ENCODE measurements at places on chromosomes 5 and 9.

DNA sequence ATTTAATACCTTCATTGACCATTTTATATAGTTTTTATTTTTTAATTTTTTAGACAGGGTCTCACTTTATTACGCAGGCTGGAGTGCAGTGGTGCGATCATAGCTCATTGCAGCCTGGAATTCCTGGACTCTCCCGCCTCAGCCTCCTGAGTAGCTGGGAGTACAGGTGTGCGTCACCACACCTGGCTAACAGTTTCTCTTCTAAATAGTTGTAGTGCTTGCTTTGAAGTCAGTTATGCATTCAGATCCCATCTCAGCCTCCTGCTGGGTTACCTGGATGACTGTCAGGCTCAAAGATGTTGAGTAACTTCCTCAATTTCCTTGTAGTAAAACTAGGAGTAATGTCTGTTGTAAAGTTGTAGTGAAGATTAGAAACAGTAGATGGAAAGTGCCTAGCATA is 21.4 kb downstream of the SNX18 start:
- no peak for DNase-seq

DNA sequence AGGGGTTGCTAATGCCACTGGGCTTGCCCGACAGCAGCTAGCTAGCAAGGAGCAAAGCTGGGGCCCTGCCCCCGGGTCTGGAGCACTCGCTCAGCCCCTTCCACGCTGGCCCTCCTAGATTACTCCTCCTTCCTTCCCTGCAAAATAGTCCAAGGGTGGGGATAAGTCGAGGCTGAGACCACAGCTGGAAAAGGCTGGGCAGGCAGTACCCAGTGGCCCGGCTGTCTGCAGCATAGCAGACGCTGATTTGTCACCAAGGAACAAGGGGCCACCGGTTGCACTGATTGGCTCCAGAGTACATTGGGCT is 73.9 kb downstream of the ADAMTS2 start:
- DNase-seq = no peak

DNA sequence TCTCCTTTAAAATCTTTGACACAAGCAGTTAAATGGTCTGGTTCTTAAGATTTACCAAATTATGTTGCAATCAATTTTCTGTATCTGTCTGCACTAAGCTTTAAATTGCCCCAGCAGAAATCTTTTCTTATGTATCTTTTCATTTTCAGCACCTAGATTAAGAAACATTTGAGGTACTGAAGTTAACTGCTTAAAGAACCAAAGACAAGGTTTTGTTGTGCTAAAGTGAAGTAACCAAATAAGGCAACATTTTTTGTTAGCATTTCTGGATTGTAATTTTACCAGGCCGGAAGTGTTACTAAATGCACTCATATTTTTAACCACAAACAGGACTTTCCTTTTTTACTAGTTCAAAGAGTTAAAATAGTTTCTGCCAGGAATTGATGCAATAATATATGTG is 24.1 kb upstream of the MTAP start:
- no peak for DNase-seq

DNA sequence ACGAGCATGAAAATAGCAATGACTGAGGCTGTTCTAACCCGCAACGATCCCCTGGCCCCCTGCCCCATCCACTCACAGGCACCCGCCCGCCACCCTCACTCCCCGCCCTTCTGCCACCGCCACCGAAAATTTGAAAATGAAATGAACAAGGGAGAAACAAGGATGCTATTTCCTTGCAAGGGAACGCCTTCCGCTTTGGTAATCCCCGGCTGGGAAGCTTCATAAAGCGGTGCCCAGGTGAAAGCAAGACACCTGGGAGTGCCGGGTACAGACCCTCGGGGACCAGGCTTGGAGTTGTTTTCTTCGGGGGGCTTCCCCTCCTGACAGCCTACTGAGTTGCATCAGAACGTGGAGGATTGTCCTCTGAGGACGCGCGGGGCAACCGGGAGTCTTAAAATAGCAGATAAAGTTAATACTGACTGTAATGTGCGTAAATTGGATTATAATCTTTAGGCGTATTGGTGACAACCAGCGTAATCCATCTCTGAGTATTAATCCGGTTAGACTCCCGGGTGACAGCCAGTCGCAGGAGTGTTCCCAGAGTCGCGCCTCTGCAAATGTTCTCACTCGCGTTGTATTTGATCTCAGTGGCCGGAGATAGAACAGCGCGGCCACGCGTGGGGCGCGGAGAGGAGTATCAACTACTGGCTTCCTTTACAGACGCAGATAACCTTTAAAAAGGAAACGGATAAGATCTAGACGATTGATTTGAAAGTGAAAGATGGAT is 885 bp upstream of the MLLT3 start:
- peak; percentile 31 for DNase-seq

DNA sequence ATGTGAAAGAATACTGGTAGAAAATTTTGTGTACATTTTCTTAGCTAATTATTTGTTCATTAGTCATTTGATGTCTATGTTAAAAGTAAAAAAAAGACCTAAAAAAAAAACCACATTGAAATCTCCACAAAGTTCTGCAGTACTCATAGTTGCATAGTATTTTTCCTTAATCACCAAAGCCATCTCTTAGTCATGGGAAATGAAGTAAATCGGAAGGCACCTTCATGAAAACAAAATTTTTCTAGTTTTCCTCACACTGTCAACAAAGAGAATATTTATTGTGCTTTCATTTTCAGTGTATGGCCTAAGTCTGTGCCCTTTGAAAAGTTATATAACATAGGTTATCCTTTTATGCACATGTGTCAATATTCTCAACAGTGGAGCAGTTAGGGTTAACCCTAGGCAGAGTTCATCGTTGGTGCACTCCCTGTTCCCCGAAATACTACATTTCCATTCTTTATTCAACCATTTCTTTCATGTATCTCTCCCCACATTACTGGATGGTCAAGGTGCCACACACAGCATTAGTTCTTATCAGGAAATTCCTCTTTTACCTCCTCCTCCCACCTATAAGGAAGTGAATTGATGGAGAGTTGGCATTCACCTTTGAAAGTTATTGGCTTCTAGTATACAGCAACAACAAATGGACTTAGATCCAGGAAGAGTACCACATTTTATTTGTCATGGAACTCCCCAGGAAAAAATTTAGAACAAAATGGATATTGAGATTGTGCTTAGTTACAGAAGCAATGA is 93.1 kb downstream of the NUDT12 start:
- no peak for DNase-seq

DNA sequence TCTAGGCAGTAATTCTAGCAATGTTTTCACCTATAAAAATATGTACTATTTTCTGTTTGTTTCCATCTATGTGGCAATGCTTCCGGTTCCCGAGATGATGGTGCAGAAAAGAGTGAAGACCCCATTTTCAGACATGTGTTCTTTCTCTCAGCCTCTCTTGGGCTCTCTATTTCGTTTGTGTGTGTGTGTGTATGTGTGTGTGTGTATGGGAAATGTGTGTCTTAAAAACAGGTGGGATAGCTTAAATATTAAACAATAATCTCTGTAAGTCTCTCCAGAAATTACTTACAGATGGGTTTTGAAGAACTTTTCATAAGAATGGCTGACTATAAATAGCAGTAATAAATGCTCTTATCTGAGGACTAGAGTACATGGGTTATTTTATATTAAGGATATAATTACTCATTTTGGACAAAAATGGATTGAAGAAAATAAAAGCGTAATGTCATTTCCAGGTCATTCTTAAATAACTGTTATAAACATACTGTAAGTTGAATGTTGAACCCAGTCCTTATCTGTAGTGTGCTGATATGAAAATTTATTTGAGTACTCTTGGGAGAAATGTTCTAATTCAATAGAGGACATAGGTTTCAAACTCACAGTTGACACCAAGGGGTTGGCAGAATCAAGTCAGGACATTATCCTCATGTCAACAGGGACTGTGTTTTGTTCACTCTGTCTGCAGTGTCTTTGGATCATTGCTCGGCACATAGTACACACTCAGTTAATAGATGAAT is 31.1 kb downstream of the PCSK5 start:
- DNase-seq = no peak

- DNase-seq = peak; percentile 25
Observed at GRCh38 chr5:138466125-138466899, 1.0 kb downstream of the EGR1 start.

DNA sequence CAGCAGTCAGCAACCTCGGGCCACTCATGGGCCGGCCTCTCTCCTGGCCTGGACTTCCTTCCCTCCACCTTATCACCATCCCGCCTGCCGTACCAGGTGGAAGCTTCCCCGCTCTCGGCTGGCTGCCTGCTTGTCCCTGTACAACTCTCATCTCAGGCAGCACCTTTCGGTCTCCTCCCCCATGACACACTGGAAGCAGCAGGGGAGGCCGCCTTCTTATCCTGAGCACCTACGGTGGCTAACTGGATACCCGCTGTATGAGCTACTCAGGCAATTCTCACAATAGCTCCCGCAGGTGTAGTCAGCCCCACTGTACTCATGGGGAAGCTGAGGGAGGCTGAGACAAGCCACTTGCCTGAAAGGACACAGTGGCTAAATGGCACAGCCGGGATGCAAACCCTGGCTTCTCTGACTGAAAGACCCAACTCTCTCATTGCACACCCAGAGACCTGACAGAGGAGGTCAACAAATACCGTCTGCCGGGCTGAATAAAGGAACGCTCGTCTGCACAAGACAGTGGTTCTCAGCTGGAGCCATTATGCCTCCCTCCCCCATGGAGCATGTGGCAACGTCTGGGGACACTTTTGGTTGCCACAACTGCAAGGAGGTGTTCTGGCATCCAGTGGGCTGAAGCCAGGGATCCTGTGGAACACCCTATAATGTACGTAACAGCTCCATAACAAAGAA is 9.6 kb downstream of the STK10 start:
- no peak for DNase-seq

DNA sequence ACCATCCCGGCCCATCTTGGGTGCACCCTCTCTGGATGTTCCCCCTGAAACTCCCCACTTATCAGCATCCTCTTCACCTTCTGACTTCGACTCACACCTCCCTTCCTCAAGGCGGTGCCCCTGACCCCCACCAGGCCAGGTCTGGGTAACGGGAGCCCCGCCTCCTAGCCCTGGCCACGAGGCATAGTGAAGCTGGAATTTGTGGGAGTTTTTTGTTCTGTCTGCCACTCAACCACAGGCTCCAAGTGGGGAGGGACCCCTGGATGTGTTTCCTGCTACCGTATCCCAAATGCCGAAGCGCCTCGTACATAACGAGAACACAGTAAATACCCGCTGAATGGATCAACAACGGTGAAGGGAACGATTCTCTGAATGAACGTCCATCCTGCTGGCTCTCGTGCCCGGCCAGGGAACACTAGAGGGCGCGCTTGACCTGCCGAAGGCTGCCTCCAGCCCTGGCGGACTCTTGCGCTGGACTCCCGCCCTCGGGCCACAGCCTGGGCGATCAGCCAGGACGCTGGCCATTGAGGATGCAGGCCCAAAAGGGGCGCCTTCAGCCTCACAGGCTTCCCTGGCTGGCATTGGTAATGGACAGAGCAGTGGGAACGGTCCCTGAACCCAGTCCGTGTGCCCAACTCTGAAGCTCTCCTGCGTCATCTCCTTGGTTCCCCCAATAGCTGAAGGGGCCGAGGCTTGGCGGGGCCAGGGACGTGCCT is 47.3 kb upstream of the PHYKPL start:
- DNase-seq = peak; percentile 35

DNA sequence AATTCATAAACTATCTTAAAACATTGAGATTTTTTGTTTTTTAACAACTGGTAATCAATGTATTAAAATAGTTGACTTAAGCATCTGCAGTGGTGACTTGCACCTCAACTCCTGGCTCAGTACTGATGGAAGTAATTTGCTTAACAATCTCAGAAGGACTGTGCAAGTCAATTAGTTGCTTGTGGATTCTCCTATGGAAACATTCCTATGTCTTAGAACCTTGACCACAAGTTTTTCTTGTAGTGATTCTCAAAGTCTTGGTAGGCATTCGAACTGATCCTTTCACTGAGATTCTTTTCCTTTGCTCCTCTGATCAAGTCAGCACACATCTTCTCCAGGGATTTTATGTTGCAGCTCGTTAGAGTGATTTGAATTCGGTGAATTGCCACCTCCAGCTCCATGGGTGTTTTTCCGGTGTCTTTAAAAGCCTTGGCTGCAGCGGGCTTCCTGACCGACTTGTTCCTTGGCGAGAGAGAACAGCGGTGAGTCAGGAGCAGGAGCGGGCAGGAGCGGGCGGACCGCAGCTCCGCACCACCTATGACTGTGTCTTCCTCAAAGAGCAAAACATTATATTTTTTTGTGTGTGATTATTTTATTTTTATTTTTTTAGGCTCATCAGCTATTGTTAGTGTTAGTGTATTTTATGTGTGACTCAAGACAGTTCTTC is 21.1 kb downstream of the HMGXB3 start:
- no peak for DNase-seq

GRCh38 chr5:9987101-9987500 is 262.6 kb downstream of the ATPSCKMT start:
- DNase-seq = no peak

DNA sequence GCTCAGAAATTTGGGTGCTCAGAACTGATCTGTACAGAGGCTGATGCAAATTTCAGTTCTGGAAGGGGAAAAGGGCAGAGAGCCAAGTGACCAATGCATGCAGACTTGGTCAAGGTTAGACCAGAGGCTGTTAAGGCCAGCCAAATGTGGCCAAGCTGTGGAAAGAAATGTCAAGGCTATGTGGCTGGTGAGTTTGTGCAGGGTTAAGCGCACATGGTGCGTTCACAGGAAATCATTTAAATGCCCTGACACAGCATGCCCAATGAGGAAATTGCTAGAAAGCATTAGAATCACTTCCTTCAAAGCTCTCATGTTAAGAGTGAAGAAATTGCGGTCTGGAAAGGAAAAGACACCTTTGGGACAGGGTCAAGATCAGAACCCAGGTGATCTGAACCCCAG is 58.0 kb downstream of the PTPN3 start:
- DNase-seq = no peak

- no peak for DNase-seq
Observed at GRCh38 chr9:78189461-78189860, 46.4 kb upstream of the CEP78 start.

GRCh38 chr5:9099689-9100088 is 446.2 kb downstream of the SEMA5A start:
- DNase-seq = no peak

DNA sequence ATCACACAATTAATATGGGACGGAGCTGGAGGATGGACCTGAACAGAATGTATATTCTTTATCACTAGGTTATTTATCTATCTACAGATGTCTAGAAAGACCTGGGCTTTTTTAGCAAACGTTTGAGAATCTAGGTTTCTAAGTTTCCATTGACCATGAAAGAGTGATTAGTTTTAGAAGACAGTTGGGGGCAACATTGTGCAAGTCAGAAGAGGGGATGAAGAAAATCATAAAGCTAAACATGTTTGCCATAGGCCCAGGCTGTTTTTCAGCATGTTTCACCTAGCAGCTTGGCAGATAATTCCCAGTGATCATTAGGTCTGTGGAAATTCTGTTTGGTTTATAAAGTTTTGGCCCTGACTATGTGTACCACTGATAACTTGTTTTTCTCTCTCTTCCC is 44.1 kb upstream of the CDKN2B start:
- no peak for DNase-seq

GRCh38 chr5:116097301-116097700 is 12.5 kb downstream of the COMMD10 start:
- DNase-seq = no peak

DNA sequence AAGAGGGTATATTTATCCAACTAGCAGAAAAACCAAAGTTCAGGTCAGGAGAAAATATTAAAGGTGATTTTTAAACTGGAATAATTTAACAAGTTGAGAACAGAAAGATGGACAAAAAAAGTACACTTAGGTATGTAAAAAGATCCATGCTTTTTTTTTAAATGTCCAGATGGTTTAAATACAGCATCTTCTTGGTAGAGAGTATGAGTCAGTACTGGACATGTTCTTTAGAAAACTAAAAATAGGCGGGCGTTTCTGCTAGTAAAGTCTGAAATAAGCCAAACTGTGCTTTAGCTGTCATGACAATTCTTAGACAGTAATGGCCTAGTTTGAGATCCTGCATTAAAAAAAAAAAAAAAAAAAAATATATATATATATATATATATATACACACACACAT is 255.9 kb upstream of the ST8SIA4 start:
- no peak for DNase-seq

Measured in stimulated activated CD8-positive, alpha-beta memory T cell treated with anti-CD3 and anti-CD28 coated beads, Interleukin-7, amount 100 ng/mL, for 1 hour (primary cell).